Globus pallidus (tissue), 1 donor: ENCODE measurements at places on chromosomes 2 and 18.

GRCh38 chr2:159735648-159736047 lies 23.3 kb downstream of the MARCHF7 start:
- no peak for DNase-seq

- no peak for DNase-seq
Measured at GRCh38 chr2:191167766-191168165, 17.0 kb upstream of the STAT4 start.

GRCh38 chr2:127362971-127363370 lies 24.8 kb downstream of the MAP3K2 start:
- DNase-seq = no peak

- DNase-seq = no peak
Measured at GRCh38 chr2:45925636-45926366, 274.3 kb downstream of the PRKCE start.

DNA sequence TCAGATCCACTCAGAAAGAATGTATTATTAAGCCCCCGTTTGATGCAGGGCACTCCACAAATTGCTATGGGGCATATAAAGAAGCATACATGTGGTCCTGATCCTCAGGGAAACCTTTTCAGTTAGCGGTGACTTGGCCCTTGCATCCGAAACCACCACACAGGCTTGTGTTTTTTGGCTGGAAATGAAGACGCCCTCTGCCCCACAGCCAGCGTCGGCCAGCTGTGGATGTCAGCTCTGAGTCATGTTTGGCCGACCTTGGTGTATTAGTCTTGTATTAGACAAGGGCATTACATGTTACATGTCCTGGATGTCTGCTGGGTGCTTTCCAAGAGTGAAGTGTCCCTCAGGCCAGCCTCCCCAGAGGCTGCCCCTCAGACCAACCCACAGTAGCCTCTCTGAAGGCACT lies 107.6 kb upstream of the MAP3K20 start:
- no peak for DNase-seq

GRCh38 chr2:64599469-64599868 lies 54.2 kb downstream of the SERTAD2 start:
- DNase-seq = no peak

- no peak for DNase-seq
Measured at GRCh38 chr2:28990445-28990844, 9.3 kb downstream of the TOGARAM2 start.

- DNase-seq = no peak
Measured at GRCh38 chr2:84768840-84769239, 112.0 kb downstream of the TRABD2A start.

DNA sequence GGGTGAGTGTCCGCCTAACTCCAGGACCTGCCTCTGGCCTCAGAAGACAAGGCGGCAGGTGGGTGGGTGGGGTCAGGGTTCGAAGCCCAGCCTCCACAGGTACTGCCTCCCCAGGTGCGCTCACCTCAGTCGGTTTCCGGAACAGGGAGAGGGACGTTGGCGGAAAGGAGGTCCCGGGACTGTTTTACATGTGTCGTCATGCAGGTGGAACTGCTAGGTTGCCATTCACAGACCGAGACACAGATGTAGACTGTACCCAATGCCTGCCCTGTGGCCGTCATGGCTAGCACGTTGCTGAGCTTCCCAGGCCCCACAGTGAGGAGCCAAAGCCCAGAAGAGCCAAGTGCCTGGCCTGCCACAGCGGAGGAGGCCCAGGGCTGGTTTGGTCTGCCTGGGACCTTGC lies 284.0 kb upstream of the HS6ST1 start:
- DNase-seq = no peak
